Caki2 (cell line): ENCODE measurements at places on chromosomes 6 and 20. TPM values are rescaled to one million over a fixed set of nuclear protein-coding genes. Genes with fewer than 3 reads are reported as not detected.
A peak's percentile ranks its signal among the peaks of the same experiment; 100 is the strongest.

DNA sequence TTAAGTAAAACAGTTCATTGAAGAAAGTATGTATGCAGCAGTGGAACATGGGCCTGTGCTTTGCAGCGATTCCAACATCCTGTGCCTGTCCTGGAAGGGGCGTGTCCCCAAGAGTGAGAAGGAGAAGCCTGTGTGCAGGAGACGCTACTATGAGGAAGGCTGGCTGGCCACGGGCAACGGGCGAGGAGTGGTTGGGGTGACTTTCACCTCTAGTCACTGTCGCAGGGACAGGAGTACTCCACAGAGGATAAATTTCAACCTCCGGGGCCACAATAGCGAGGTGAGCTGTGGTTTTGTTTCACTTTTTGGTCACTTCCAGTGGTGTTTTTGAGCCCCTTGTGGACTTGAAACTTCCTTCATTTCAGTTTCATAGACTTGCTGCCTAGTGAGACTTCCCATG lies 1.7 kb downstream of the TULP4 start:
- DNase-seq: no peak

GRCh38 chr6:139270249-139270648 lies 21.5 kb downstream of the TXLNB start:
- no peak for DNase-seq

DNA sequence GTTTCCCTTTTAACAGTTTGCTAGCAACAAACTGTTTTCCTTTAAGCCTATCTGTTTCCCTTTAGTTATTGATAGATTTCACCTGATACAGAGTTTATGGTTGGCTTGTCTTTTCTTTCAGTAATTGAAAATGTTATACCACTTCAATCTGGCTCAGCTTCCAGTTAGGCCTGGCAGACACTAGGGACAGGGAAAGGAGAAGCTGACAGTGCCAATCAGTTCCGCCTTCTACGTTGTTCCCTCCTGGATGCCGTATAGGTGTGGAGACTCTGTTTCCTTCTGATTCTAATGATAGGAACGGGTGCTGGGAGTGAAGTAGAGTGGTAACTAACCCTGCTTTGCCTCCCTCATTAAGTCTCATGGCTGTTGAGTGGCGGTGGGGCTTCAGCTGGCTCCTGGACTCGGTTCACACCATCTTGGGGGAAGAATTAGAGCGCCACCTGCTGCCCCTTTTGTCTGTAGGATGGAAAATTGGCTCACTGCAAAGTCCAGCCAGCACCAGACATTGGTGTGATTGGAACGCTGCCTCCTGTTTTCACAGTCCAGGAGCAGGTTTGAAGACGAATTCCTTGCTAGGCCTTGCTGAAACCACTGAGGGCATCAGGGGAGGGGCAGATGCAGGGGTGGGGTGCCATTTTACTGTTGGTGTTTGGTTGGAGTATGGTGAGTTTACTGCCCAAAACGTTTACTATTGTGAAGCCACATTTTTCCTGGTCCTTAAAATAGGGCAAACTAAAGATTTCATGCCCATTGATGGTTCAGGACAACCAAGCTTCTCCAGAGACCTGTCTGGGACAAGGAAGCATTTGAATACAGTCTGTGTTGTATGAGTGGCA lies 1729.5 kb downstream of the GRIK2 start:
- peak; percentile 10 for DNase-seq

GRCh38 chr6:74570044-74570443 lies 635.8 kb downstream of the COL12A1 start:
- DNase-seq: no peak

The TMC2 gene
- not detected in 2 replicates for total RNA-seq

- DNase-seq: no peak
These were observed 506 bp downstream of the RGS17 start for GRCh38 chr6:153130515-153131036.

The ADGB gene
- not detected in 2 replicates for total RNA-seq

The SAMD10 gene
- 0.95 and 1.2 TPM in 2 replicates for total RNA-seq

GRCh38 chr6:14520536-14520935 lies 403.0 kb downstream of the CD83 start:
- DNase-seq: no peak

DNA sequence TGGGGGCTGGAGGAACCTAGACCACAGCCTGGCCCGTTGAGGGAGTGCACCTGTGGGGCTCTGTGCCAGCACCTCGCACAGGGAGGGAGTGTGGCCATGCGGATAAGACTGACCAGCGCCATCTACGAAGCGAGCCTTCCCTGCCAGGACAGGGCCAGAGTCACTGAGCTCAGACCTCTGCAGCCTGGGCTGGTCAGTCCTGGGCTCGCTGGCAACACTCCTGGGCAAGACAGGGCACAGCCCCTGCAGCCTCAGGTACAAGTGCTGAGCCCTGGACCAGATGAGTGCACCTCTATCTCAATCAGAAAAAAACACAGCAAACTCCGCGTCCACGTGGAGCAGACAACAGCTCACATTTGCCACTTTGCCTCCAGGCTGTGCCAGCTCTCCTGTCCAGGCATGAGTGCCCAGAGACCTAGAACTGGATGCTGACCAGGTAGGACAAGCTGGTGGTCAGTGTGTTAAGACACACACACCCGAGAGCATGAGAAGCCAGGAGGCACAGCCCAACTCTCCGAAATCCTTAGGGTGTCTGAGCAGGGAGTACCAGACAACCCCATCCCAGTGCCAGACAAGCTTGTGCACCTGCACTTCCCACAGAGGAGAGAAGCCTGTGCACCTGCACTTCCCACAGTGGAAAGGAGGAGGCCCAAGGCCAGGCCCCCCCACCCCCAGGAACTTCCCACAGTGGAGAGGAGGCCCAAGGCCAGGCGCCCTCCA lies 4.9 kb downstream of the ARFRP1 start:
- no peak for DNase-seq
